Stomach (tissue), 19 donors: ENCODE measurements at places on chromosomes 2 and 18.

DNA sequence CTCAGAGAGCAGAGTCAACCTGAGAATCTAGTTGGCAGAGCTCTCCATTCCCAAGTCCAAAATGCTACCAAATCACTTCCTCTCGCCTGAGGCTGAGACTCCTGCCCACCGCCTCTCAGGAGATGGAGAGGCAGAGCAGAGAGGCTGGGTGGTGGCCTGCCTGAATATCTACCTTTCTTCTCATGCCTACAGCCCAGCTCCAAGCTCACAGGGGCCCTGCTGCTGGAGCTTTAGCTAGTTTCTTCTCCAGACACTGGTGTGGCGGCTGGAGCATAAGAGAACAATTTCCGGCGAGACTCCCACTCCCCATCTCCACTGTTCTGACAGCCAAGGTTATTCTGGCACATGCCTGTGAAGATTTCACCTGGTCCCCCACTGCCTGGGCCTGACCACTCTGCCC, 8.1 kb upstream of the CYP26B1 start:
- peak; percentile 16 for DNase-seq

GRCh38 chr18:69484699-69485396, 84.2 kb downstream of the DOK6 start:
- no peak for DNase-seq

- DNase-seq: no peak
These were observed 101.2 kb upstream of the SLC38A11 start for GRCh38 chr2:165056564-165056963.

DNA sequence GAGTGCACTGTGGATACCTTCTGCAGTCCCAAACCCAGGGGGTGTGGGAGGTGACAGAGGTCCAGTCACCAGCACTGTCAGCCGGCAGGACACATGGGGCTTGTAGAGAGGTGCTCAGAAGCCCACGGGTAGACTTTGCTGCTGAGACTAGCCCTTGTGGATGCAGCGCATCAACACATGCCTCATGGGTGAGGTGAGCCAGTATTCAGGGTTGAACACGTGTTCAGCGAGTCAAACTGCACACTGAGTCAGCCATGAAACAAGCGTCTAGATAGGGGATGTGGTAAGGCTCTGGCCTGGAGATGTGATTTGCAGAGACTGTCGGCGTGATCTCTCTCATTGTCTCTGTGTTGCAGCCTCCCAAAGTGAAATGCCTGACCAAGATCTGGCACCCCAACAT, 35.8 kb upstream of the SCLY start:
- no peak for DNase-seq

DNA sequence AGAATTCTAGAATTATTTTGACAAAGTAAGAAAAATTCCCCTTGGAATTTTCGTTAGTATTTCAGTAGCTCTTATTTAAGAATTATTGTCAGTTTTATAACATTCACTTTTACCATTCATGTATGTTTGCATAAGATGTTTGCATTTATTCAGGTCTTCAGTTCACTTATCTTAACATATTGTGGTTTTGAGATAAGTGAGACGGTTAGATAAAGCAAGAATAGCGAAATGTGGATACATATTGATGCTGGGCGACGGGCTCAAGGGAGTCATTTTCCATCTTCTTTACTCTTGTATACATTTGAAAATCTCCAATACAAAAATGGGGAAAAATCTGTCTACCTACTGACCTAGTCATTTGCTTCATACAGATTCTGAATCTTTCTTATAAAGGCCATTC, 156.7 kb upstream of the HDAC4 start:
- DNase-seq: no peak

DNA sequence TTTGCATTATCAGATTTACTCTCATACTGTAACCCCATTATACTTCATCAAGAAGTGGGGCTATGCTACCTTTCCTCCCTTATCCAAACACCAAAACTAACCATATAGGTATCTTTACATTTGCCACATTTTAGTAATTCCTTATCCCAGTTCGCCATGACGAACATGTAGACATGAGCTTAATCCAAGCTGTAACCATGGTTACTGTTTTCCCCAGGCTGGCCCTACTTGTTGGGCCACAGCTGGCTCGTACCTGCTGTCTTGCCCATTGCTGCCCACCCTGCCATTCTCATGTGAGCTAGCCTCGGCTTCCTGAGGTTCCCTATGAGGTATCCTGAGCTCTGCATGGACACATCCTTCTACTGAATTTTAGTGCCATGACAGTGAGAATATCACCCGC, 117.7 kb downstream of the PARD3B start:
- DNase-seq: no peak

DNA sequence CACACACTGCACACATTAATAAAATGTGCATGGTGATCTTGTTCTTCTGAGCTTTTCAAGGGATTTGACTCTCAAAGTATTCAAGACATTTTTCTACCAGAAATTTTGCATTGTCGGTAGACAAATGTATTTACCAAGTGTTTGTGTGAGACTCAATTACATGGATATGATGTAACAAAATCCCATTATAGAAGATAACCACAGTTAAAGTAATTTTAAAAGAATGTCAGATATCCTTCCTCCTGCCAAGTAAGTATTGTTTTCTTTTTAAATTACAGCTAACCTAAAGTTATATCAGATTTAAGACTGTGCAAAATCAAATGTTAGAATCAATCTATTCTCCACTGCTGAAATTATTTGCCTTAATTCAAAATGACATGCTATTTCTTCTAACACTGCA, 1344.5 kb upstream of the CHAC2 start:
- DNase-seq: no peak

DNA sequence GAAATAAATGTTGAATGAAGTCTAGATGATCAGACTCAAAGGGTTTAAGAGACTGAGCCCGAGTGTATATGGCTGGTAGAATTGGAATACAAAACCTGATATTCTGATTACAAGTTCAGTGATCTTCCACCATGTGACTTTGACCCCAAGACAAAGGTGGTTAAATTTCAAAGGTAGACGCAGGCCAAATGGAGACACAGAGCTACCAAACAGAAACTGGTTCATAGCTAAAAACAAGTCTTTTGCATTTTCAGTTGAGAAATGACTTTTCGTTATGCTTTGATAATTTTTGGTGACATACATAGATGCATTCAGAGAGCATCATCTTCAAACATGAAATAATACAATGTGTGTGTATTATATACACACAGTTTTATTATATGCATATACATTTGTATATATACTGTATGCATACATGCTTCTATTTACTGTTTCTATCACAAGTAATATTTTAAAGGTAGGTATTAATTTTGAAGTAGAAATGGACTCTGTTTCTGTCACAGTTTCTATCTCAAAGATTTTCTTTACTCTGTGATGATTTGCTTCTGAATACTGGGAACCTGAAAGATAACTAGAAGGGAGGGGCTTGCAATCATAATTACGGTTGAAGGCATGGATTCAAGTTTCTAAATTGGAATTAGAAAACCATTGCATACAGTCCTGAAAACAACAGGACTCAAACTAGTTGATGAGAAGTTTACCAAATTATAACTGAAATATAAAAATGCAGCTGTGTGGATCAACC, 142.3 kb downstream of the ABCA12 start:
- no peak for DNase-seq

DNA sequence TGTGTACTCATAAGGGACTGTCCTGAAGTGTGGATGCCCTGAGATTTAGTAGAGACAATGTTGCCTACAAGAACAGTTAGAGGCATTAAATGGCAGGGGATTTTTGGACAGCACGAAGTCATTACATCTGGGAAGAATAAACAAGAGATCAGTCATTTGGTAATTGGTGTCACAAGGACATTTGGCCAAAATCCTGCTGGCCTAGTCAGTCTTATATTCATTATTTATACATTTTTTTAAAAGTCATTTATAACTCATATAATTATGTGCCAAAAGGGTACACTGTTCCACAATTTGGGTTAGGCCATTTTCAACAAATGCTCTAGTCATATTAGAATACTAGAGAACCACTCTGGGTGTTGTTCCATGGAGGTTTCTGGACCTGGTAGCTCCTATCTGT, 104.7 kb downstream of the LRATD1 start:
- DNase-seq: no peak

GRCh38 chr2:217784996-217785543, 217.7 kb downstream of the TNS1 start:
- no peak for DNase-seq

- no peak for DNase-seq
These were observed 439.3 kb upstream of the TRIB2 start for GRCh38 chr2:12277241-12278034.

- DNase-seq: peak; percentile 70
These were observed 31.9 kb downstream of the ABHD3 start for GRCh38 chr18:21672521-21673267.

- no peak for DNase-seq
These were observed 62.8 kb downstream of the PRELID3A start for GRCh38 chr18:12470382-12471075.

- peak; percentile 71 for DNase-seq
These were observed 207.5 kb downstream of the SPP2 start for GRCh38 chr2:234257859-234258561.

GRCh38 chr2:40554665-40555294, 102.9 kb upstream of the SLC8A1 start:
- DNase-seq: peak; percentile 67

GRCh38 chr2:42839809-42840501, 47.6 kb upstream of the HAAO start:
- no peak for DNase-seq

DNA sequence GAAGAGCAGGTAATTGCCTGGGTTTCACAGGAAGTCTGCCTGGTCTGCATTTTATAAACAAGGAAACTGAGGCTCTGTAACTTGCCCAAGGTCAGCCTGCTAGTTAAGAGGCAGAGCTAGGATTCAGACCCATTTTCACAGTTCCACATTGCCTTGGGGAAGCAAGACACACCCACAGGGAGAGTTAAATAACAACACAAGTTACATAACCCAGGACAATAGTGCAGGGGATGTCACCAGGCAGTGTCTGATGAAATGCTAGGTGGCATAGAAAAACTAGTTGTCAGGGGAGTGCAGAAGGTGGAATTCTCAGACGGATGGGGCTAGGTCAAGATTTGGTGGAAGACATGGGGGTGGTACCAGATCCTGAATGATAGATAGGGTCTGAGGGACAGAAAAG, 69.7 kb downstream of the PRKCE start:
- DNase-seq: no peak

GRCh38 chr18:13620206-13620672, 106.1 kb downstream of the FAM210A start:
- no peak for DNase-seq

DNA sequence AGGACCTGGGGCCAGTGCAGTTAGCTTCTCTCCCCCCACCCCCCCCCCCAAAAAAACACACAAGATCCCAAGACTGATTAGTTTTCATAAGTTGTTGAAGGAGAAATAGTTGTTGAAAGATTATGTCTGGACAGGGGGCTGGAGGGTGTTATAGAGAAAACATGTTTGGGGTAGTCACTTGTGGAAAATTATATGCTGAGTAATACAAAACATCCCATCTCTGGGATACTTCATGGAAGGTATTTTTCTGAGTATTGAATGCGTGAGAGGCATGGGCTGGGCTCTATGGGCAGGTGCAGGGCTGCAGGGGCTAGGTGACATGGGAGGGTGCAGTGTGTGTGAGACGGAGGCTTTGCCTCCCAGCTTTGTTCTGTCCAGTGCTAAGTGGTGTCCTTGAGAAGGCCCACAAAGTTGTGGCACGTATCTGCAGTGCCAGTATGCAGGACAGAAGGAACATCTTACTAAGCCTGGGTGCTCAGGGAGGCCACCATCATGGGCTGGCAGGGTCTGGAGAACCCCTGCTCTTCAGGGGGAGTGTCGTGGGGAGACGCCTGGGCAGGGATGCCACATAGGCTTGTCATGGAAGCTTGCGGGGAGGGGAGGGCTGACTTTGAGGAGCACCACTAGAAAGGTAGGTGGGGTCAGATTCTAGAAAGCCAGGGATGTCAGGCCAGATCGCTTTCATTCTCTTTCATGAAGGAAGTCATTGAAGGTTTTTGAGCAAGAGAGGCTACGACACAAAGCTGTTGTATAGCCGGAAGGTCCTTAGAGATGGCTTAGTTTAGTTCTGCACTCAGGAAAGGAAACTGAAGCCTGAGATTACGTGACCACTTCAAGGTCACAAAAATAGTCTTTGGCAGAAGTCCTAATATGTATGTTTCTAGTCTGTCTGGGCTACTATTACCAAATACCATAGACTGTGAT, 232.0 kb downstream of the LDLRAD4 start:
- DNase-seq: no peak

- no peak for DNase-seq
These were observed 744.8 kb upstream of the ID2 start for GRCh38 chr2:7937082-7937481.

- no peak for DNase-seq
These were observed 12.7 kb upstream of the BOK start for GRCh38 chr2:241545523-241546473.

DNA sequence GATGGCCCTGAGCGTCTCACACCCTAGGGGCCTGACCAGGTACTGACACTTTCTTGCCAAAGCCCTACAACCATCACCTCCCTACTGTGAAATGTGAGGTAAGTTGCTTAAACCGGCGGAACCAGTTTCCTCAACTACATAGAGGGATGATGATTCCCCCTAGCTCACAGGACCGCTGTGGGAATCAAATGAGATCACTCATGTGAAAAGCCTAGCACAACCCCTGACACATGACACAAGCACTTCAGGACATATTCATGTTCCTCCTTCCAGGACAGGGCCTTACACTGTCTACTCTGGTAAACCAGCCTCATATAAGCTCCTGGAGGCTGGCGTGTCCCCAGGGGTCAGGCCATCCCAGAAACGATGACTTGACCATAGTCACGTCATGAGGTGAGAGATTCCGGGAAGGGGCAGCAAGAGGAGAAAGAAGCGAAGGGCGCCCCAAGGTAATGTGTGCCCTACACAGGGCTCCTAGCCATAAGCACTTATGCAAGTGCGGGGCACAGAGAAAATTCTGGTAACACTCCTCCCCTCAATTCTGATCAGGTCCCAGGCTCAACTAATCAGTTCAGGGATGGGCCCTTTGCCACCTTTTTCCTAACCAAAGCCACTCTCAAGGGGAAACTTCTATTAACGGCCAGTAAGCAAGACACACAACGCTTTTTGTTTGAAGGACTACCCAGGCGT, 49.5 kb downstream of the C2orf42 start:
- peak; percentile 95 for DNase-seq

DNA sequence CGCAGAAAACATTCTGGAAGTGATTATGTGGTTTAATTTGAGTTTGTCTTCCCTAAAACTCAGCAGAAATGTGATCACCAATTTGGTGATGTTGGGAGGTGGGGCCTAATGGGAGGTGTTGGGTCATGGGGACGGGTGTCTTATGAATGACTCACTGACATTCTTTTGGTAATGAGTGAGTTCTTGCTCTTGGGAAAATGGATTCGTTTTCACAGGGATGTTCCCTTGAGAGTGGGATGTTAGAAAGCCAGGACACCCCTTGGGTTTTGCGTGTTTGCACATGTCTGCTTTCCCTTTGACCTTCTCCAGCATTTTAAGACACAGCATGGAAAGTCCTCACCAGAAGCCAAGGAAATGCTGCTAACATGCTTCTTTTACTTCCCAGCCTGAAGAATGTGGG, 321.5 kb upstream of the NT5C1B start:
- DNase-seq: no peak

DNA sequence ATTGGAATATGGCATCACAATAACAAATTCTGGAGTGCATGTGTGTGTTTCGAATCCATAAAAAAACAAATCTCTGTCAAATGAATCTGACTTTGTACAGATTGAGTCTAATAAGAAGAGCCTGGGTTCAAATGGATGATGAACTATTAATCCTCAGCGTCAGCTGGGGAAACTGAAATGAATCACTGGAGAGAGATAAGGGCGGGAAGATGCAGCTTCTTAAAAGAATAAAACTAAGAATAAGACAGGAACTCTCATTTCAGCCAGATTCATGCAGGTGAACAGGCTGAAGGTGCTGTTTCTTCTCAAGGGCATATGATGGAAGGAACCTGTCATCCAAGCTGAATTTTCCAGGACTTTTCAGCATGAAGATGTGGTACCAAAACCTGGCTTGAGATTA, 202.6 kb upstream of the TRIB2 start:
- DNase-seq: no peak
